ENCODE measurements at places on chromosomes 1 and 21. TPM values are rescaled to one million over a fixed set of nuclear protein-coding genes. Genes with fewer than 3 reads are reported as not detected.
A peak's percentile ranks its signal among the peaks of the same experiment; 100 is the strongest.

OLFML3 gene
- polyA plus RNA-seq = 130 TPM

VASH2 gene
- polyA plus RNA-seq = 25.0 TPM

- DNase-seq = no peak
Measured at GRCh38 chr1:43052786-43053439, 94.2 kb upstream of the SLC2A1 start.

DNA sequence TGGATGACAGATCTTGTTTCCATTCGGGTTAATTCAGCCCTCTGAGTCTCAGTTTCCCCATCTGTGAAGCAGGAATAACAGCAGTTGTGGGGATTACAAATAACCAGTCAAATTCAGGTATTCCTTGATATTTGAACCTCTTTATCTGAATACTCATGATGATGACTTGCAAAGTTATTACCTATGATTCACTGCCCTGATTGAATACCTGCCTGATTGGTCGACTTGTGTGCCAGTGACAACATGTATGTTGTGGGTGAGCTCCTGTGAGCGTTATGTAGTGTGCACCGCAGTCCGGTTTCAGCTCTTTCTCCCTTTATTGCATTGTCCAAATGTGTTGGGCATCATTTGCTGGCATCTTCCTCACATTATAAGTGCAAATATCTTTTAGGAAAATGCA lies 9.5 kb upstream of the TMEM61 start:
- DNase-seq = no peak

DNA sequence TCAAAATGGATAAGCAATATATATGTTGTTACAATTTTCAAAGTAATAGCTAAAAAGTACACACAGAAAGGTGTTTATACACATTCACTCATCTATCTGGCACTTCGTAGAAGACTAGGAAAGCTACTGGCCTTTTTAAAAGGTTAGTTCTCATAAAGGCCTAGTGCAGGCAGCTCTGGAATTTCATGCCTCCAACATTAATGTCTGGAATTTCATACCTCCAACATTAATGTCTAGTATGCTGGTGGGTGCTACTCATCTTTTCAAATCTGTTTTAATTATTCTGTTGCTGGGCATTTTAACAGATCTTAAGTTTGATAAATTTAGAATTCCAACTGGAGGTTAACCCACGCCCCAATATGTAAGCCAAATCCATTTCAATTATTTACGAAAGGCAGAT lies 124.2 kb downstream of the AKT3 start:
- DNase-seq = no peak

GRCh38 chr1:44798481-44799365 lies 1.5 kb upstream of the PLK3 start:
- DNase-seq = no peak

TATDN3 gene
- polyA plus RNA-seq = 24.0 TPM

DNA sequence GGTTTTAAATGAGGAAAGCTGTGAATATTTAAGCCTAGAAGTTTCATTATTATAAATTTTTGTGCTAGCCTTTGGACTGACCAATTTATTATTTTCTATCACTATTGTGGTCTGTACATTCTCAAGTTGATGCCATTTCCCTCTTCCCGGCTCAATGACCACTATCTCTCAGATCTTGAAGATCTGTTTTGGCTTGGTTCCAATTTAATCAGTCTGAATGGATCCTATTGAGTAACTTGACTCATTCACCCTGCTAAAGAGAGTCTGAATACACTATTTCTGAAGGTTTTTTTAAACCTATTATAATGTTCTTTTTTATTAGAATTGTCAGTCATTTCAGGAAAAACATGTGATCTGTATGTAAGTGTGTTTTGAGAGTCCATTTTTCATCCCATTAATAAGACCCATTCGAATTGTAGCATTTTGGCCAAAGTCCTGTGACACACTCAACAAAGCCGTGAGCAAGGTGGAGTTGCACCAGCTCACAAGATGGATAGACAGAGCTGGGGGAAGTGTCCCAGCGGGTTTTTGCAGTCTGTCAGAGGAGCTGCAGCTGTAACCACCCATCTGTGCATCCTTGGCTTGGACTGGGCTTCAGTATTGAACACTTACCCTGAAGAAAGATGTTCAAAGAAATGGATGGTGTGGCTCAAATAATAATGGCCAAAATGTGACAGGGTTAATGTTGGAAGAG lies 145.6 kb downstream of the NFIA start:
- no peak for DNase-seq

- no peak for DNase-seq
Measured at GRCh38 chr1:48930011-48930410, 153.3 kb upstream of the BEND5 start.

GRCh38 chr1:68464891-68465290 lies 15.1 kb upstream of the RPE65 start:
- DNase-seq = no peak

GRCh38 chr21:25342816-25343215 lies 264.5 kb downstream of the MRPL39 start:
- DNase-seq = no peak

AMPD1 gene
- not detected for polyA plus RNA-seq

- DNase-seq = no peak
Measured at GRCh38 chr1:89688607-89689006, 55.7 kb downstream of the LRRC8C start.

MTMR11 gene
- 25.8 TPM for polyA plus RNA-seq

DNA sequence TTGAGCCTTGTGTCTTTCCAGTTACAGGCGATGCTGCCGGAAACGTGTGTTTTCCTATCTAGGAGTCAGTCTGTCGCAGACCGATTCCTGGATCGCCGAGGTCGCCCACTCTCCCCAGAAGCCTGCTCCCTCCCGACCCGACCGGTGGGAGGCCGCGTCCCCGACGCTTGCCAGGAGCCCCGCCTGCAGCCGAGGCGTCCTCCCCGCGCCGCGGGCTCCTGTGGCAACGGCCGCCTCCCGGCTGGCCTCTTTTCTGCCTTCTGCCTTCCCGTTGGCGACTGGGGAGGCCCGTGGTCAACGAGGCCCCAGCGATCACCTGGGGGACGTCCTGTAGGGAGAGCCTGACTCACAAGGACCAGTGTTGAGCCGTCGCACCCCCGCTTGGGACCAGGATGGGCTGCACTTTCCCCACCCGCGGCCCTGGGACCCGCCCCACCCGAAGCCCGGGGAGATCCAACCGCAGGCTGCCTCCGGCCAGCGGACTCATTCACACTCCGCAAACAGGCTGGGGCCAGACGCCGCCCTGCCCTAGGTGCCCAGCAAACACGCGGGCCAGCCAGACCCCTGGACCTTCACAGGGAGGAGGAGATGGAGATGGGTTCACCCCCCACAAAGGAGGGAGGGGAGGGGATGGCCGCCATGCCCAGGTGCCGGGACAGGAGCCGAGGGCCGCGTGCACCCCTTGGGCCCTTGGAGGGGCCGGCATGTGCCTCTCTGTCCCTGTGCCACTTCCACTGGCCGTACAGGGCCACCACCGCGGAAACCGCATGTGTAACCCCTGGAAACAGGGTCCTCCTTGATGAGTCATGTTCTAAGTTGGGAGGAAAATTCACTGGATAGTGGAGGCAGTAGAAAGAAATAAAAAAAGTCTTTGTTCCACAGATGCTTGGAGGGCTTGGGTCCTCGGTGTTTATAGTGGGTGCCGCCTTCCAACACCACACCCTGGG lies 7.2 kb upstream of the COL6A1 start:
- no peak for DNase-seq

- DNase-seq = no peak
Measured at GRCh38 chr1:226135709-226136108, 50.8 kb downstream of the ACBD3 start.

DNA sequence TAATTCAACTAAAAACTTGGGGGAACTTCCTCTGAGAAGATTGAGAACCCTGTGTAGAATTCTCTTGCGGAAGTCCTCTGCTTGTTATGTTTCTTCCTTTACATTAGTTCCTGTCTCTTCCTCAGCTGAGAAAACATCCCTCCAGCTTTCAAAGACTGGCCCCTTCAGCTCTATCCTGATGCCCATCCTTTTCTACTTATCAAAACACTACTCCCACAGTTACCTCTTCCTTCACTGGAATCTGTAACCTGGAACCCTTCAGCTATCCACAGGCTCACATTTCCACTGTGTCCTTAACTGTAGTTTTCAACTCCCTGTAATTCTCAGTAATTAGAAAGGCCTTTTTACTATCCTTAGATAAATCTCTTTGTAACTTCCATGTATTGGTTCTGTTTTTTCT lies 6.0 kb upstream of the DEDD start:
- peak; percentile 16 for DNase-seq

GRCh38 chr1:55069280-55069679 lies 29.9 kb downstream of the PCSK9 start:
- DNase-seq = no peak

PADI2 gene
- 2.4 TPM for polyA plus RNA-seq

GRCh38 chr1:17066361-17067068 lies 12.7 kb upstream of the SDHB start:
- no peak for DNase-seq

FCRL6 gene
- polyA plus RNA-seq = 0.40 TPM

IL19 gene
- polyA plus RNA-seq = 0.63 TPM

HCRTR1 gene
- 0.07 TPM for polyA plus RNA-seq

DNA sequence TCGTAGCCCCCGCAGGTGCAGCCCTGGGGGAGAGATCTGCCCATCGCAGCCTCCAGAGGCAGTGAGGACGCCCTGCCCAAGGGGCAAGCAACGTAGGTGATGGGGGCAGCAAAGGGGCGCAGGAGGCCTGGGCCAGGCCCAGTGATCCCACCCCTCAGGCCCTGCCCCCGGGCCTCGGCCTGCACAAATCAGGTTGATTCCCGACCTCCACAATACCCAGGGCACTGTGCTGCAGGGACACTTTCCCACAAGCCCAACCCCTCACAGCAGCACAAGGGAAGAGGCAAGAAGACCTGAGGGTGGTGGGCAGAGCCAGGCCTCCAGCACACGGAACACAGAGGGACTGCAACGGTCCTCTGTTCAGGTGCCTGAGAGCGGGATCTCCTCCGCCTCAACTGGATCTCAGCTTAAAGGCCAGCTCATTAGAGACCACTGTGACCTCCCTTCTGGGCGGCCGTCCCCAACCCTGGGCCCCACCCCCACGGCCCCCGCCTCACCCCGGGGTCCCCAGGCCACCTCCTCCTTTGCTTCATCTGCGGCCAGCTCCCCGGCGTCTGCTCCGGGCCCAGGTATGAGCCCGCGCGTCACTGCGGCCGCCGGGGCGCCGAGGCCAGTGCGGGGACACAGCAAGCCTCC lies 812 bp upstream of the ARF1 start:
- DNase-seq = no peak

DNA sequence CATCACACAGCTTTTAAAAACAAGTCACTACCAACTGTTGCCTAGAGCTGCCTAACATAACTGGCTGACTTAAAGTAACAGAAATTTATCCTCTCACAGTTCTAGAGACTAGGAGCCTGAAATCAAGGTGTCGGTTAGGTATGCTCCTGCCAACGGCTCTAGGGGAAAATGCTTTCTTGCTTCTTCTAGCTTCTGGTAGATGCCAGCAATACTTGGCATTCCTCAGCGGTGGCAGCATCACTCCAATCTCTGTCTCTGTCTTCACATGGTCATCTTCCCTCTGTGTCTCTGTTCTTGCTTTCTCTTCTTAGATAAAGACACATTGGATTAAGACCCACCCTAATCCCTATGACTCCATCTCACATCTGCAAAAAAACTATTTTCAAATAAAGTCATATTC lies 51.5 kb downstream of the DMRTA2 start:
- DNase-seq = no peak

GRCh38 chr1:157487504-157487903 lies 64.8 kb downstream of the FCRL5 start:
- no peak for DNase-seq

CCDC27 gene
- polyA plus RNA-seq = 0.32 TPM

- no peak for DNase-seq
Measured at GRCh38 chr1:98232678-98233077, 311.8 kb upstream of the DPYD start.

GRCh38 chr21:44326716-44327602 lies 12.2 kb downstream of the CFAP410 start:
- no peak for DNase-seq

- DNase-seq = no peak
Measured at GRCh38 chr1:47230692-47231300, 1.2 kb downstream of the TAL1 start.

LCE6A gene
- not detected for polyA plus RNA-seq

ARHGAP29 gene
- 70.8 TPM for polyA plus RNA-seq

DNA sequence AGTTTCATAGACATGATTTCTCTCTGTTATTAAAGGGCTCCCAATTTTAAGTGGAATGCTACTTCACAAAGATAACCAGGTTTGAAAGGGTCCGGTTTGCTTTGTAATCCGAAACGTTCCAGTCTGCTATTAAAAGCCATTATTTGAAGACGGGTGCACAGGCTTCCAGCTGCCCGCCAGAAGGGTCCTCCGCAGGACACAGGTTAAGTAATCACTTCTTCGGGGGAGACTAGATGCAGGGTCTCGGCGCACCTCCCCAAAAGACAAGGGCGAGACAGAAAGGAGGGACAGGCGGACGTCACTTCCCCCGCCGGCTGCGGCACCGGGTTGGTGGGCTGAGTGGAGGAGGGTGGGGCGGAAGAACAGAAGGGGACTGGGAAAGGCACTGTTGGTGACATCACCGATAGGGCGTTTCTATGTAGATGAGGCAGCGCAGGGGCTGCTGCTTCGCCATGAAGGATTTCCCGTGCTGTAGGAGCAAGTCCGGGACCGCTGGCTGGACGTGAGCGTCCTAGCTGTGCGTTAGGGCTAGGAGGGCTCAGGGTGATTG lies 8.9 kb downstream of the RNU1-2 start:
- no peak for DNase-seq

DNA sequence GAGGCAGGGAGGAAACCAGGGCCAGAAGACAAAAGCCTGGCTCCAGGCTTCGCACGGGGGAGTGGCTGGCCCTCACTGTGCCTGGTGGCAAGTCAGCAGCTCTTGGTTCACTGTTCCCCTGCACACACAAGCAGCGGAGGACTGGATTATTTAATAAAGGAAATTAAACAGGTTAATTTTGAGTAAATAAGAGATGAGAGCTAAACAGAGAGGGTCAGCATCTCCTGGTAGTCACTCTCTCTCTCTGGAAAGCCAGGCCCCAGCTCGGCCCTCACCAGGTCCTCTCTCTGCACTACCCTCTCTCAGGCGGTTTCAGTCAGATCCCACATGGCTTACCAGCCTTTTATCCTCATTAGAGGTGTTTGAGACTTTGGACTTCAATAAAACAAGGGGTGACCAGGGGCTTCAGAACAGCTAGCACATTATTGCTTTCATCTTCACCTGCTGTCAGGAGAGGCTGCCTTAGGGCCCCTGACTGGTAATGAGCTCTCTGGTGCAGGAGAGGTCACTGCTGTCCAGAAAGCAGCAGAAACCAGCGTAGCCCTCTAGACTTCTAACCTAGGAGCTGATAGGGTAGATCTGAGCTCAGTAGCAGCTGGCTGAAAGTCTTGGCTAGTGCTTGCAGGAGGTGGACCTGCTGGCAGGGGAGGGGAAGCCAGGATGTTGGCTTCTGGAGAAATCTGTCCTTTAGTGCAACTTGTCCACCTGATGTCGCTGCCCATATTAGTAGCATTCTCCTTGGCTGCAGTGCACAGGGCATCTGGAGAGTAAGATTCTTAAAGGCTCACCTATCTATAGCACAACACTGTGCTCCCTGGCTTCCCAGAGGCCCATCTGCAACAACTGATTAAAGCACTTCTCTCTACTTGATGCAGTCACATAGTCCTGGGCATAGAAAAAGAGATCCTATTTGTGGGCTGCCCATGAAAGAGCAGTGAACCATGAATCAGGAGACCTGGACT lies 45.9 kb downstream of the SYT6 start:
- no peak for DNase-seq

GRCh38 chr1:216457356-216457755 lies 34.1 kb upstream of the USH2A start:
- DNase-seq = no peak
